HFF-Myc (cell line): ENCODE measurements at places on chromosomes 6 and 20.

GRCh38 chr6:87789198-87789899 is 87.3 kb upstream of the AKIRIN2 start:
- peak; percentile 15 for DNase-seq

GRCh38 chr20:35339007-35339406 is 46.8 kb upstream of the FAM83C start:
- peak; percentile 97 for DNase-seq

- DNase-seq = no peak
Measured at GRCh38 chr6:30754631-30755030, 10.3 kb upstream of the IER3 start.

- DNase-seq = no peak
Measured at GRCh38 chr20:3045042-3045815, 623 bp upstream of the MRPS26 start.

GRCh38 chr20:61674688-61675087 is 391.0 kb downstream of the TAF4 start:
- no peak for DNase-seq

GRCh38 chr20:9617940-9618339 is 103.5 kb downstream of the LAMP5 start:
- DNase-seq = no peak

DNA sequence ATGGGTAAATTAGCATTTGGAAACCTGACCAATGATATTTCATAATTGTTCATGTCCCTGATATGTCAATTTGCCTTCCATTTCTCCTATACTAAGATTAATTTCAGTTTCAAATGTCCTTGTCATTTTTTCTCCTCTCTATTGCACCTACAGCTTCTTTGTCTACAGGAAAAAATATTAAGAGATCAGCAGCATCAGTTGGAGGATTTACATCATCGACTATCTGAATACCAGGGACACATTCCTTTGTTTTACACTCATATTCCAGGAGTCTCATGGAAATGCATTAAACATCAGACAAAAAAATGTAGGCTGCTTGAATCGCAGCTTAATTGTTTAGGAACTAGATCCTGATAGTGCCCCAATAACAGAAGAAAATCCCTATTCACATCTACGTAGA is 188.2 kb downstream of the PRKN start:
- DNase-seq = no peak

DNA sequence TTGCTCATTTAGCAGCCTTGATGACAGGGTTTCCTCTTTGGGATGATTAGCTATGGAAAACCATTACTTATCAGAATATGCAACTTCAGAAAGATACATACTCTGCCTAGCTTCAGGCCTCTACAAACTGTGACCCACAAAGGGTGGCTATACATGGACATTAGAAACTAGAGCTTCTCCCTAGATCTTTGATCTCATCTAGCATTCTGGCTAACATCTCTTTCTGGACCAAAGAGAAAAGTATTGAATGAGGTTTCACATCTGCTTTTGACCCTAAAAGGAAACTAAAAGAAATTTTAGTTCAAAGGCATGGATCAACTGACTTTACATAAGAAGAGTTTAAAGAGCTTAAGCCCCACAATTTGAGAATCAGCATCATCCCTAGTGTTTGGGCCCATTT is 12.4 kb upstream of the HMGN3 start:
- no peak for DNase-seq
